Activated CD4-positive, alpha-beta T cell treated with anti-CD3 and anti-CD28 coated beads for 36 hours (primary cell): ENCODE measurements at places on chromosomes 5 and 9. TPM values are rescaled to one million over a fixed set of nuclear protein-coding genes. Genes with fewer than 3 reads are reported as not detected.

GRCh38 chr9:113785334-113785733 lies 90.8 kb upstream of the ZNF618 start:
- no peaks in the 10 kb centered on the region for H3K36me3 ChIP-seq
- peaks cover 3% of the 10 kb centered on the region for H3K27me3 ChIP-seq
- DNase-seq, result no peak
- no peaks in the 10 kb centered on the region for H3K4me1 ChIP-seq
- no peak overlapping the region for H3K4me3 ChIP-seq

GRCh38 chr5:119417891-119418605 lies 34.2 kb upstream of the HSD17B4 start:
- no peak overlapping the region for H3K27ac ChIP-seq
- DNase-seq, result no peak
- H3K36me3 ChIP-seq, result no peaks in the 10 kb centered on the region
- H3K27me3 ChIP-seq, result no peaks in the 10 kb centered on the region
- H3K4me1 ChIP-seq, result peaks cover 14% of the 10 kb centered on the region

DNA sequence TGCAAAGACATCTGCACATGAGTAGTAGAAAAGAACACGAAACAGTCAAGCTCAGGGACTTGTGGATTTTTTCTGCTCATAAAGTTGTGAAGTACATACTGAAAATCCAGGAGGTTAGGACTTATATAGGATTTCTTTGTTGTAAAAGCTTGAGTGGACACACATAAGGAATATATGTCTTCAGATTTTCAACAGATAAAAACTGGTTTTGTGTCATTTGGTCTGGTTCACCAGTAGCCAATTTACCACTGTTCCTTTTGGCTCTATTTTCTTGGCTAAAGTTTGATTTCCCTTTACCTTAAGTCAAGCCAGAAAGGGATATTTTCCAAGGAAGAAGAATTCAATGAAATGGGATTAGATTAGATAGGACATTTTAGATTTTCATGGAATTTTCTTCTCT lies 204.3 kb downstream of the NR3C1 start:
- no peak overlapping the region for H3K4me3 ChIP-seq
- peaks cover 13% of the 10 kb centered on the region for H3K36me3 ChIP-seq
- H3K27me3 ChIP-seq, result no peaks in the 10 kb centered on the region
- H3K4me1 ChIP-seq, result peaks cover 18% of the 10 kb centered on the region
- no peak for DNase-seq

GRCh38 chr9:88808019-88808656 lies 183.1 kb upstream of the S1PR3 start:
- peaks cover 36% of the 10 kb centered on the region for H3K27me3 ChIP-seq
- H3K4me1 ChIP-seq, result peaks cover 6% of the 10 kb centered on the region
- no peaks in the 10 kb centered on the region for H3K36me3 ChIP-seq
- H3K27ac ChIP-seq, result no peak overlapping the region

DNA sequence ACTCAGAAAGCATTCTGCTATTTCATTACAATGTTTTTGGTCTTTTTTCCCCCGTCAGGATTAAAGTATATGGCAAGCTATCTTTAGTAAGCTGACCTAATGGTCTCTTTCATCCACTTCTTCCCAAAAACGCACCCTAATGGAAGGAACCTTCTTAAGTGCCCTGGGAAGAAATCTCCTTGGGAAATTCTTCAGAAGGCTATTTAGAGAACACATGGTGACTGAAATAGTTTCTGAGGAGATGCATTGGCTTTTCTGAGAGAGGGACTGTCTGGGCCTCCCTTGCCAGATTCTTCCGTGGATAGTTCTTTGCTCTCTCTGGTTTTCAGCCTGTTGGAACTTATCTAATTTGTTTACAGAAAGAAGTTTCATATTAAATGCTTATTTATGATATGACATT lies 524.1 kb upstream of the MEF2C start:
- no peak overlapping the region for H3K4me3 ChIP-seq
- no peak overlapping the region for H3K27ac ChIP-seq
- no peaks in the 10 kb centered on the region for H3K27me3 ChIP-seq
- H3K36me3 ChIP-seq, result no peaks in the 10 kb centered on the region

DNA sequence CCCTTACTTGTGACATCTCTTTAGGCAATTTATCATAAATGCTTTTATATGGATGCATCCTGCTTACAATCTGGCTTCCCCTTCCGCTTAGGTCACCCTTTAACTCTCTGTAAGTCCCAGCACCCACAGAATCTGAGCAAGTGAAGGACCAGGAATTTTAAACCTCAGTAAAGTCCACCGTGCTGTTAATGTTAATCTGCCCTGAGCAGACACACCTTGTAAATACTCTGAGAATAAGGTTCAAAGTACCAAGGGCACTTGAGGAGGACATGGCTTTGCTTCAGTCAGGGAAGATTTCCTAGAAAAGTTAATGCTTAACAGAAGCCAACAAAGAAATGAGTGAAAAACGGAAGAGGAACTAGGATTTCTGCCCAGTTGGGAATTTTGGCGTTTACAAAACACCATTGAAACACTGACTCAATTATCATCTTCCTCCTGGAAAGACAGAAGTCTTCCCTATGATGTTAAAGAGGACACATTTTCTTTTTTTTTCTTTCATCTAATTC lies 26.4 kb upstream of the TTC39B start:
- no peaks in the 10 kb centered on the region for H3K27me3 ChIP-seq
- DNase-seq, result no peak
- no peaks in the 10 kb centered on the region for H3K36me3 ChIP-seq
- no peaks in the 10 kb centered on the region for H3K4me1 ChIP-seq

NSA2 gene
- 253 TPM for total RNA-seq

DNA sequence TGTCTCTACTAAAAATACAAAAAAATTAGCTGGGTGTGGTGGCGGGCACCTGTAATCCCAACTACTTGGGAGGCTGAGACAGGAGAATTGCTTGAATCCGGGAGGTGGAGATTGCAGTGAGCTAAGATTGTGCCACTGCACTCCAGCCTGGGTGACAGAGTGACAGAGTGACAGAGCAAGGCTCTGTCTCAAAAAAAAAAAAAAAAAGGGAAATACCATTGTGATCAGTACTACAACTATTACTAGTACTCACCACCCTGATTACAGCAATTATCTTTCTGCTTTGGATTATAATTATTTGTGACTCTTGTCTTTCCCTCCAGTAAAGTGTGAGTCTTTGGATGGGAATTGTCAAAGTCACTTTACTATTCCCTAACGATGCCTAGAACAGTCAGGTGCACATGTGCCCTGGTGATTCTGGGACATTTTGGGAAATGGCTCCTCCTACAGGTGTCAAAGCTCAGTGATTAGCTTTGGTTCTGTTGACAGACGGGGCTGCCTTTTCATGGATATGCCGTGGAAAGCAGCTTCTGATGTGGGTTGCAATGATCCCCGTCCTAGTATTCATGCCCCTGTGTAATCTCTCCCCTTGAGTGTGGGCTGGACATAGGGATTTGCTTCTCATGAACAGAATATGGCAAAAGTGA lies 31.8 kb upstream of the FRRS1L start:
- no peak overlapping the region for H3K27ac ChIP-seq
- no peak for DNase-seq
- peaks cover 3% of the 10 kb centered on the region for H3K27me3 ChIP-seq
- H3K4me1 ChIP-seq, result no peaks in the 10 kb centered on the region

- H3K27ac ChIP-seq, result peak overlapping the region; percentile 97
- no peaks in the 10 kb centered on the region for H3K36me3 ChIP-seq
- peaks cover 12% of the 10 kb centered on the region for H3K4me1 ChIP-seq
- no peaks in the 10 kb centered on the region for H3K27me3 ChIP-seq
Observed at GRCh38 chr9:97237951-97238889, 69.2 kb upstream of the CCDC180 start.

GFI1B gene
- total RNA-seq, result not detected

GRCh38 chr9:95486318-95486717 lies 30.5 kb downstream of the PTCH1 start:
- no peaks in the 10 kb centered on the region for H3K36me3 ChIP-seq
- H3K27ac ChIP-seq, result no peak overlapping the region
- H3K4me3 ChIP-seq, result no peak overlapping the region
- H3K27me3 ChIP-seq, result no peaks in the 10 kb centered on the region
- H3K4me1 ChIP-seq, result peaks cover 4% of the 10 kb centered on the region

C9orf153 gene
- total RNA-seq, result 0.46 TPM

GRCh38 chr5:142145106-142145900 lies 36.7 kb downstream of the NDFIP1 start:
- H3K27me3 ChIP-seq, result no peaks in the 10 kb centered on the region
- no peak overlapping the region for H3K27ac ChIP-seq
- peaks cover 7% of the 10 kb centered on the region for H3K4me1 ChIP-seq

HEMGN gene
- total RNA-seq, result 1.5 TPM
